ENCODE measurements at places on chromosomes 5 and 9.
A peak's percentile ranks its signal among the peaks of the same experiment; 100 is the strongest.

- no peak for DNase-seq
Observed at GRCh38 chr5:177610770-177611445, 11.0 kb downstream of the B4GALT7 start.

DNA sequence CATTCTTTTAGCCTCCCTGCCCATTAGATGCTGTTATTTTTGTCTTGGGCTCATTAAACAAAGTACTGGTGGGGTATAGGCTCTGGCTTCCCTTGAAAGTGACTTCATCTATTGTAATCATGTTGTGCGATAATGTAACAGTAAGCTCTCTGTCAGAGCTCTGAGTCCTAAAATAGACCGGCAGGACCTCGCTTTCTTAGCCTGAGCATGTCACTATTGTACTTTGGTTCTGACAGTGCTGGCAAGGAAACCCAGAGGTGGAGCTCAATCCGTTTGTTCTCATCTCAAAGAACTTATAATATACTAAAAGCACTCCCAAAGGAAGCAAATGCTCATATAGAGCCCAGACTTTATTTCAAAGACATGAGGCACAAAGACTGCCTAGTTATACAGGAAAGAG lies 339.1 kb upstream of the CCNH start:
- DNase-seq, result peak; percentile 23

GRCh38 chr9:35903049-35903448 lies 3.0 kb upstream of the HRCT1 start:
- DNase-seq, result no peak

DNA sequence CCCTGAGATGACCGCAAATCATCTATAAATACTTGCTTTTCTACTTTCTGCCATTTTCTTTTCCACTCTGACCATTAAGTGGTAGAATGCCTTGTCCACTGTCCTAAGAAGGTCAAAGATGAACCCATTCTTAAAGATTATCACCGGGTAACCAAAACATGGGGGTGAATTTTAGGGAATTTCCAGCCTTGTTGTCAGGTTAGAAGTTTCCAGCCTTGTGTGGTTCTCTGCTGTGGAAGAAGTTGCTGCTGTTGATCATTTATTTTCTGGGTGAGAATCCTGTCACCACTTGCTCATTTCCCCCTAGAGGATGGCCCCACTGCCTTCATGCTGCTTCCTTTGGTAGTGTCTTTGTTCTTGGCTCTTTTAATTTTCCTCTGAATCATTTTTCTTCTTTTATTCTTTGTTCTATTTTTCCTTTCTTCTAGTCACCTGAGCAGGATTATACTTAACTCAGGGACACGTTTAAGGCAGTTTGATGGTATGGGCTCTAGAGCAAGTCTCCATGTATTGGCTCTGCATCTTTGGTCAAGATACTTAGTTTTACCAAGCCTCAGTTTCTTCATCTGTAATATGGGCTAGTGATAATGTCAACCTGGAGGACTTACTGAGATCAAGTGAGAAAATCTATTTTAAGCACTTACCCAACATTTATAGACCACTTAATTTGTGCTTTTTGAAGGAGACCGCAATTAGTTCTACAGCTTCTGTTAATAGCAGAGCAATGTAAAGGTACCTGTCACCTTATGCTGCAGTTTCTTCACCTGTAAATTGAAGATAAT lies 266.2 kb downstream of the ARHGAP26 start:
- DNase-seq, result no peak

DNA sequence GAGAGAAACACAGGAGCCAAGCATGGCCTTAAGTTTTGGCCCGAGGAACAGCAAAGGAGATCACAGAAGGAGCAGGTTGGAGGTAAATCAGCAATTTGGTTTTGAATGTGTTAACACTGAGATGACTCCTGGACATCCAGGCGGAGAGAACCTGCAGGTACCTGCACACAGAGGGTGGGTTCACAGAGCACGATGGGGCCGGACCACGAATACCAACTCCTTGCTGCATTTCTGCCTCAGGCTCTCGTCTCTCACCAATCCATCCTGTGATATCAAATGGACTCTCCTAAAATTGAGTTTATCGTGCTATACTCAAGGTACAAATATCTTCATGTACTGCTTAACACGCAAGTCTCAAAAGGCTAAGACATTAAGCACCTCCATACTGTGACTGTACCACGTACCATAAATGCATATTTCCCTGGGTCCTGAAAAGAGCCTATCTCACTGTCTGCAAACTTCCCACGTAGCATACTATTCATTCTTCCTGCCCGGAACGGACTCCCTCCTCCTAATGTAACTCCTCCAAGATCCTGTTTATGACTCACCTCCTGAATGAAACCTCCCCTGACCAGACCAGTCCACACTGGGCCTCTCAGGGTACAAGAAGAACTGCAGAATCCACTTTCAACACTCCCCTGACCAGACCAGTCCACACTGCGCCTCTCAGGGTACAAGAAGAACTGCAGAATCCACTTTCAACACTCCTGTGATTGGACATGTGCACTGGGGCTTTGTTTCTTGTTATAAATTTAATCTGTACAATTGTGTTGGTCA lies 380.8 kb upstream of the RFX3 start:
- no peak for DNase-seq

GRCh38 chr5:61048534-61048933 lies 103.5 kb downstream of the NDUFAF2 start:
- DNase-seq, result no peak

- DNase-seq, result no peak
Observed at GRCh38 chr5:127930311-127930710, 153.3 kb upstream of the SLC12A2 start.

DNA sequence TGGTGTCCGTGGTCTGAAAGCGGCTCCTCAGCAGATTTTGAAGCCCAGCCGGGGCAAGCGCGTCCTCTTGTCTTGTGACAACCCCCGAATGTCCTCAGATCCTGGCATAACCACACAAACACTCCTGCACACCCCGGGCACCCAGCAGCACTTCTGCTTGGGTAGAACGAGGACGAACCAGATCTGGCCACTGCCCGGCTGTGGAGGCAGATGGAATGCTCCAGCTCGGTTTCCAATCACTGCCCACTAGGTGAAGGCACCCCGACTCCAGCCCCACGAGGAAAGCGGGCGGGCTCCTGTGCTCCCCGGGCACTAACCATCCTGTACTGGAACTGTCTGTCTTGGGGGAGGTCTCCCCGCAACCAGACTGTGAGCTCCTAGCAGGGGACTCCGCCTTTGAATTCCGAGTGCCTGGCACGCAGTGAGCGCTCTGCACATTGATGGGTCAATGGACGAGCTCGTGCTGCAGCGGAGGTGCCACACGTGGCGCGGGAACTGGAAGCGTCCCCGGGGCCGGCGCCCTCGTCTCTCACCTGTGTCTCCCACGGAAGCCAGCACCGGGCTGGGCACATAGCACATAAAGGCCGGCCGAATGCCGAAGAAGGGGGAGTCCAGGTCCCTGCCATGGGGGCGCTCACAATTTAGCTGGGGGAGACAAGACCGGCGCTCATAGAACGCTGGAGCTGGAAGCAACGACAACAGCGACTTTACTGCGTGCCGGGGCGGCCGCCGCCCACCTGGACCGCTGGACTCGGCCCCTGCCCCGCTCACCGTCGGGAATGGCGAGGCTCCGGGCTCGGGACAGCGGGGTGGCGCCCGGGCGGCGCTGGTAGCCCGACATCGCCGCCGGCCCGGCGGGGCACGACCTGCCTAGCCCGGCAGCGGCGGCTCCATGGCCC lies 608 bp downstream of the ENTR1 start:
- peak; percentile 48 for DNase-seq

GRCh38 chr5:158382473-158382872 lies 523.5 kb upstream of the CLINT1 start:
- DNase-seq, result no peak

GRCh38 chr5:81286059-81286617 lies 15.2 kb upstream of the ZCCHC9 start:
- DNase-seq, result no peak

- no peak for DNase-seq
Observed at GRCh38 chr9:133835262-133835901, 97.2 kb upstream of the SARDH start.

DNA sequence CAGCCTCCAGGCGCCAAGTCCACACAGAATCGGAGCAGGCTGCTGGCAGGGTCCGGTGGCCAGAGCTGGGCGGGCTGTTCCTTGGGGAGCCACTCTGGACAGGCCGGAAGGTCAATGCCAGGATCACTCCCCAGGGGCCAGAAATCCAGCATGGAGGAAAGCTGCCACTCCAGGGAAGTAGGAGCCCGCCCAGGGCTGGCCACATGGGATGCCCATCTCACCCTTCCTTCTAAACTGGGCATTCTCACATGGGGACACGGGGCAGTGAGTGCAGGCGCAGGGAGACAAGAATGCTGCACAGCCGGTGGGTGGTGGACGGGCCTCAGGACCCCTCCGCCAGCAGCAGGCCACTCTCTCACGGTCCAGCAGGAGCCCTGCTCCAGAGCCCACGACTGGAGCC lies 58.2 kb downstream of the ADAMTS2 start:
- DNase-seq, result no peak

DNA sequence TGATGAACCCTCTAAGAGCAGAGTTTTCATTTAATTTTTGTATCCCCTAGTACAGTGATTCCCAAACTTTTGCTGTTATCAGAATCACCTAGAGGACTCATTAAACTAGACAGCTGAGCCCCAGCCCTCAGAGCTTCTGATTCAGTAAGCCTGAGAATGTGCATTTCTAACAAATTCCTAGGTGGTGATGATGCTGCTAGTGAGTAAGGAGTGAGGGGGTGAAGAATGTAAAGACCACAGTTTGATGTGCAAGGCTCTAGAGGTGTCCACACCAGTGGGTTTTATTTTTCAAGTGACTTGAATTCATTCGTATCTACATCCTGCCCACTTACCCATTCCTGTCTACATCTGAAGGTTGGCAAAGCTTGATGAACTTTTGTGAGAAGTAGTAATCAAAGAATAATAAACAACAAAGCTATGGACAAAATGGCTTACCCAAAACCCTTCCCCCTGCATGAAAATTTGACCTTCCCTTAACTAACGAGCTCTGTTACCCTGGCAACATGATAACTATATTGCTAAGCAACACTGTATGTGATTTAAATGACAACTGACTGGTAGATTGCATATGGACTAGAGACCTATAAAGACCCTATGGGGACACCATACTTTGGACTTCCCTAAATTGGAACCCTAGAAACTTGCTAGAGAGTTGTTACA lies 35.2 kb downstream of the DTWD2 start:
- DNase-seq, result no peak

DNA sequence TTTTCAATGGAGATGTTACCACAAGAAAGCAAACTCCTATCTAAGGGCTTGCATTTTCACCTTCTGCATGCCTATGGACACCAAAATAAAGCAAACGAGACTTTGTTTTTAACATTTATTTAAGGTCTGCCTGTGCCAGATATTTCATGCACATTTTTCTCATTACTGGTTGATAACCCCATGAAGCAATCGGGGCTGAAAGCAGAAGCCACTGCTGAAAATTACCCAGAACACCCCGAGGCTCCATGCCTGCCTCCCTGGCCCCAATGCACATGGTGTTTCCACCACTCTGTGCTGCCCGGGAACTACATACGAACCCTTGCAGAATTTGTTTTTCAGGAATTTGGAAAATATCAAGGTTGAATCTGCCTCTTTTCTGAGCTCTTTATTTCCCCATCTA lies 240.1 kb downstream of the NR2F1-AS1 start:
- DNase-seq, result no peak

- DNase-seq, result no peak
Observed at GRCh38 chr9:124239249-124240073, 18.3 kb upstream of the NEK6 start.

DNA sequence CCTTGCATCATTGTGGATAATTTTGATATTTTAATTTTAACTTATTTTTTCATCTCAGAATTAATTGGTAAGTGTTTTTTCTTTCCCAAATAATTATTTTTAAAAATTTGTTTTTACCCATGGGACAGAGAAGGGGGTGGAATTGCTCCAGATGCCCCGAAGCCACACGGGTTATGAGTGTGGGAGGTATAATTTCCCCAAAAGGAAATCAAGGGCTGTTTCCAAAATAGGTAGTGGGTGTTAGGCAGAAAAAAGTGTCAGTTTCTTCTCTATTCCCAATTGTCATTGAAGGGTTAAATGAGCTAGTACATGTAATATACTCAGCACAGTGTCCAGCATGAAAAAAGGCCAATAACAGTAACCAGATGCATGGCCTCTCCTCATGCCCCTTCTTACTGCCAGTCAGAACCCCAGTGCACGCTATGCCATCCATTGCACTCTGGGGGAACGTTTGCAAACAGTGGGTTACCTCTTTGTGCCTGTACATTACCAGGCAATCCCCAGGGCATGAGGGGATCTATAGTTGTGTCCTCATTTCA lies 36.4 kb upstream of the ANGPTL2 start:
- DNase-seq, result no peak

DNA sequence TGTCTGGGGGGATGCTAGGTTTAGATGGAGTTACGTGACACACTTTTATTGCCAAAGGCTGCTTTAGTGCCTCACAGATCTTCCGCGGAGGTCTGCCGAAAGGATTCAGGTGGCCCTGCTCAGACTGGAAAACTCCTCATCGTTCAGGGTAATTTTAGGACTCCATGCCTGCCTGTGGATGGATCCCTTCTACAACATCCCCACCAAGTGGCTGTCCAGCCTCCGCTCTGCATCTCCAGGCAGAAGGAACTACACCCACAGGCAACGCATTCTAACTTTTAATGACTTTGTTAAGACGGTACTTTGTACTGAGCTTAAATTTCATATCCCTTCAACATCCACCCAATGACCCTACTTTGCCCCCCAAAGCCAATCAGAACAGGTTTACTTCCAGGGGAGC lies 29.4 kb downstream of the ATPSCKMT start:
- no peak for DNase-seq

DNA sequence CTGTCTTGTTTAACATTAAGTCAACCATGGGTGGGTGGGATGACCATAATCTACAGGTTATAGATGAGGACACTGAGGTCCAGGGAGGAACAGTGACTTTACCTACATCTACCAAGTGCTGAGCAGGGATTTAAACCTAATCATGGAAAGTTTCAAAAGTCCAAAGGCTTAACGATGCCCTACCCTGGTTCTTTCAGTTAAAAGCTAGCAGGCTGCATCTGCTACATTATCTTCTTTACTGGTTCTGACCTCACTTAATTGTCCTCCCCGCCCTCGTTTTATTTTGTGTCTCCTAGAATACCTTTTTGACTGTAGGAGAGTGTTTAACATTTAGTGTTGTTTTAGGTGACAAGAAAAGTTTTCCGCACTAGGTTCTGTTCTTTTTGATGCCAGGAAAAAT lies 735.2 kb downstream of the TLR4 start:
- DNase-seq, result no peak

DNA sequence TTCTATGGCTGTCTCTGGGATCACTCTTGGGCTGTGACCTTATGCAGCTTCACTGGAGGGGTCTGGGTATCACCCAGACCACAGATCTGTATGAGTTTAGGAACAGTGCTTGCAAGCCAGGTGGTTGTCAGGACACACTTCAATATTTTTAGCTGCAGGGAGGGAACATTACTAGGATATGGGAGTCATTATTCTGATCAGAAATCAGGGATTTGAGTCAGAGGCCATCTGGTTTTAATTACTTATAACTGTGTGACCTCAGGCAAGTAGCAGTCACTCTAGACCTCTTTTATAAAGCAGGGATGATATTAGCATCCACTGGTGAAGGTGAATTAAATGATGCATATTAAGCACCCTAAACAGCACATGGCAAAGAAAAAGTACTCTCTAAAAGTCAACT lies 60.1 kb upstream of the NMUR2 start:
- DNase-seq, result no peak
